ENCODE measurements at places on chromosomes 12 and 14. TPM values are rescaled to one million over a fixed set of nuclear protein-coding genes. Genes with fewer than 3 reads are reported as not detected.

DNA sequence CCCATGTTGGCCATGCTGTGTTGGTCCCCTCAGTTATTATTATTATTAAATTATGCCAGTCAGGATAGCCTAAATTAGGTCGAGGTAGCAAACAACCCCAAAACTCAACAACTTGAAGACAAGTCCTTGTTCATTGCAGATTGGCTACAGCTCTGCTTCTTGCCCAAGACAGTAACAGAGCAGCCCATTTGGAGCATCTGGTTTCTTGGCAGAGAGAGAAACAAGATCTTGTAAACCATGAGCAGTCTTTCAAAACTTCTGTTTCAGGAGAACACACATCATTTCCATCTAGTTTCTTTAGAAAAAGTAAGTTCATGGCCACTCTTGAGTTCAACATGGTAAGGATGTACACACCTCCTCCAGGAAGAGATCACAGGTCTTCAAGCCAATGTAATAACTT lies 52.3 kb downstream of the E2F7 start:
- peak; percentile 51 for DNase-seq
- H3K27me3 ChIP-seq, result no peaks in the 10 kb centered on the region
- H3K36me3 ChIP-seq, result no peaks in the 10 kb centered on the region
- peaks cover 5% of the 10 kb centered on the region for H3K4me1 ChIP-seq
- H3K27ac ChIP-seq, result no peak overlapping the region
- H3K4me3 ChIP-seq, result no peak overlapping the region

DNA sequence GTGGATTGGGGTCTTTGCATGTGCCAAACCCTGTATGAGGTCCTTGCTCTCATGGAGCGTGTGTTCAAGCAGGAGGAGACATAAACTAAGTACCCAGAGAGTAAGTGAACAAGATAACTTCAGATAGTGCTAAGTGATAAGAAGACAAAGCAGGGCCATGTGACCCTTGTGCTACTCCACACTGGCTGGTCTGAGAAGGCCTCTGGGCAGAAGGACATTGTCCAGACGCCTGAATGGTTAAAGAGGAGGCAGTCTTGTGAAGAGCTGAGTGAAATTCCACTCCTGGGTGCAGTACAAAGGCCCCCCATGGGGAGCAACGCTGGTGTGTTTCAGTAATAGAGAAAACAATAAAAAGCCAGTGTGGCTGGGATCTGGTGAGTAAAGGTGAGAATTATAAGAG lies 93.3 kb upstream of the RIC8B start:
- no peak for DNase-seq
- no peaks in the 10 kb centered on the region for H3K4me1 ChIP-seq
- H3K27me3 ChIP-seq, result no peaks in the 10 kb centered on the region

DNA sequence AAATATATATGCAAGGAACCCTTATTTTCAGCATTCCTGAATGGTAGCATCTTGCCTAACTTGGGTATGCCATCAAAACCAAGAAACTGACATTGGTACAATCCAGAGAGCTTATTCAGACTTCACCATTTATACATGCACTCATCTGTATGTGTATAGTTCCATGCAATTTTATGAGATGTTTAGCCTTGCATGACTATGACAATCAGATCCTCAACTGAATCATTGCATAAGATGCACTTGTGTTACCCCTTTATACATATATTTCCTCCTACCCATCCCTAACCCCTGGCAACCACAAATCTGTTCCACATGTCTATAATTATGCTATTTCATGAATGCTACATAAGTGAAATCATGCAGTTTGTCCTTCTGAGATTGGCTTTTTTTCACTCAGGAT lies 37.0 kb upstream of the PPFIBP1 start:
- no peak overlapping the region for H3K27ac ChIP-seq
- H3K27me3 ChIP-seq, result no peaks in the 10 kb centered on the region
- H3K4me3 ChIP-seq, result no peak overlapping the region
- DNase-seq, result peak; percentile 1

Gene FBXL14
- 7.3 TPM for polyA plus RNA-seq

DNA sequence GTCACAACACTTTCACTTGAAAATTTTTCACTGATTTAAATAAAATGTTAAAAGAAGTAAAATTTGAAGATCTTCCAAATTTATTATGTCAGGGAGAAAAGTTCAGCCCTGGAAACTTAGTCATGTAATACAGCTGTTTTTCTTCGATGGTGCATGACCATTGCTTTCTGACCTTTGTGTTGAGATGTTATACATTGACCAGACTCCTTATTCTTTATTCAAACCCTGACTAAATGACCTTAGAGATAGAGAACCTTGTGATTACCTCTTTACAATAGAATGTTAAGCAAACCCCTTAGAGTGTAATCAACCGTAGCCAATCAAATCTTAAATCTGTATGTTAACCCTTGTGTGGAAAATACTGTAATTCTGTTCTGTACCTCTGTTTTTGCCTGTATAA lies 34.5 kb downstream of the PLCZ1 start:
- H3K4me3 ChIP-seq, result no peak overlapping the region
- H3K27me3 ChIP-seq, result no peaks in the 10 kb centered on the region
- H3K4me1 ChIP-seq, result no peaks in the 10 kb centered on the region
- no peaks in the 10 kb centered on the region for H3K36me3 ChIP-seq

Data from IMR-90 (cell line).